ENCODE measurements at places on chromosomes 12 and 14.

GRCh38 chr14:24066496-24067132 is 4.7 kb upstream of the CPNE6 start:
- no peak for DNase-seq

DNA sequence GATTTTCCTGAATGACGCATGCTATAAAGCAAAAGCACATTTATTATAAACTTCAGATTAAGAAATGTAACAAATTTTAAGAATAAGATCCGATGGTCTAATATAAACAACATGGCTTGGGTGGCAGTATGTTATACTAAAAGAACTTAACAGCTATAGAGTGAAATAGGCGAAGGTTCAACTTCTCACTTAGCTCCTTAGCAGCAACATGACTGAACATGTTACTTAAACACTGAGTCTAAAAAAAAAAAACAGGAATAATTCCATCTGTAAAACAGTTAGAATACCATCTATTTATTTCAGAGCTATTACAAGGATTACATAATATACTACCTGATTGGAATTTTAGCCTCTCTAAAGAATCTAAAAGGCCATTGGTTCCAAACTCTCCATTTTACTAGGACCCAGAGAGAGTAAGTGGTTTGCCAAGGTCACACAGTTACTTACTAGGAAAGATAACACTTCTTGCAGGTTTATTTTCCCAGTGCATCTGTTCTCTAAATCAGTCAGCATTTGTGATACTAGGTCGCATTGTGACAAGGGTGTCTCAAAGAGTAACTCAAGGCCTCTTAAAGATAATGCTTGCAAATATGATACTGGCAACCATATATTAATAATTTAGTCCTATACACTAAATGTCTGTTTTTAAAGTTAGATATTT is 14.8 kb downstream of the OSBPL8 start:
- DNase-seq = no peak

DNA sequence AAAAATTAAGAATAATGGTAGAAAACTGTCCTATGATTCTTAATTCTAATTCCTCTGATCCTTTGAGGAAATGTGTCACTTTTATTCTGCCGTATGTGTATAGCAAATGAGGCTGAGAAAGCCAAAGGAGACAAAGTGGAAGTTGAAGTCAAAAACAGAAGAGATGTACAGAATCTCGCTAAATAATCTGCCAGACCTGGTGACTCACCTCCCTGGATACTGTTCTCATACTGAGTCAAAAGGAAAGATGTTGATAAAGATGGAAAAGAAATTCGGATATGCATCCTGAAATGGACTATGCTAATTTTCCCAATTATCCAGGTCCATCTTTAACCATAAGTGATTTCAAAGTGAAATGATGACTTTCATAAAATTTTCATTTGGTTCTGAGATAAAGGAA is 92.5 kb downstream of the DUSP6 start:
- DNase-seq = no peak

- DNase-seq = no peak
Measured at GRCh38 chr14:55951341-55952206, 166.6 kb upstream of the PELI2 start.

- no peak for DNase-seq
Measured at GRCh38 chr12:108778053-108778452, 46.7 kb upstream of the CORO1C start.

GRCh38 chr12:78888568-78888967 is 24.0 kb downstream of the SYT1 start:
- DNase-seq = no peak

GRCh38 chr12:68477261-68477772 is 133.4 kb upstream of the RAP1B start:
- no peak for DNase-seq

DNA sequence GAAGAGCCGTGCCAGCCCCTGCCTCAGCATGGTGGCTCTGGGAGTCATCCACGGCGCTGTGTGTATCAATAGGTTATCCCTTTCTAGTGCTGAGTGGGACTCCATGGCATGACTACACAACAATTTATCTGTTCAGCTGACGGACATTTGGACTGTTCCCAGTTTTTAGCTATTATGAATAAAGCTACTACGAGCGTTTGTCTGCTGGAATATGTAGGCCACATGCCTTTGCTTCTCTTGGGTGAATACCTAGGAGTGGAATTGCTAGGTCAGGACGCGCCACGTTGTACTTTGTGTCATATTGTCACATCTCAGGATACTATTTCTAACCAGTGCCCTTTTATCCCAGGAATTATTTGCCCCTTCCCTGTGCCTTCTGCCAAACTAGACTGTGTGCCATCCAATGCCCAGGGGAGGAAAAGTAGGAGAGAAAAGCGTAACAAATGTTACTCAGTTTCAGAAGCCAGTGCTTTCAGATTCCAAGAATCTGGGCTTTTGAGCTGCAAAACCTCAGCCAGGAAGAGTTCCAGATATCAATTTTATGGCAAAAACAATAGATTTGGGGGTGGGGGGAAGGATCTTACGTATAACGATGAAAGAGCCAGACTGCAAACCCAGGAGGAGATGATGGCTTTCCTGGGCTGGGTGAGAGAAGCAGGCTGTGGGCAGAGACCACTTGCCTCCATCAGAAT is 62.5 kb upstream of the NCOR2 start:
- DNase-seq = no peak
